ENCODE measurements at places on chromosomes 11 and 22.

DNA sequence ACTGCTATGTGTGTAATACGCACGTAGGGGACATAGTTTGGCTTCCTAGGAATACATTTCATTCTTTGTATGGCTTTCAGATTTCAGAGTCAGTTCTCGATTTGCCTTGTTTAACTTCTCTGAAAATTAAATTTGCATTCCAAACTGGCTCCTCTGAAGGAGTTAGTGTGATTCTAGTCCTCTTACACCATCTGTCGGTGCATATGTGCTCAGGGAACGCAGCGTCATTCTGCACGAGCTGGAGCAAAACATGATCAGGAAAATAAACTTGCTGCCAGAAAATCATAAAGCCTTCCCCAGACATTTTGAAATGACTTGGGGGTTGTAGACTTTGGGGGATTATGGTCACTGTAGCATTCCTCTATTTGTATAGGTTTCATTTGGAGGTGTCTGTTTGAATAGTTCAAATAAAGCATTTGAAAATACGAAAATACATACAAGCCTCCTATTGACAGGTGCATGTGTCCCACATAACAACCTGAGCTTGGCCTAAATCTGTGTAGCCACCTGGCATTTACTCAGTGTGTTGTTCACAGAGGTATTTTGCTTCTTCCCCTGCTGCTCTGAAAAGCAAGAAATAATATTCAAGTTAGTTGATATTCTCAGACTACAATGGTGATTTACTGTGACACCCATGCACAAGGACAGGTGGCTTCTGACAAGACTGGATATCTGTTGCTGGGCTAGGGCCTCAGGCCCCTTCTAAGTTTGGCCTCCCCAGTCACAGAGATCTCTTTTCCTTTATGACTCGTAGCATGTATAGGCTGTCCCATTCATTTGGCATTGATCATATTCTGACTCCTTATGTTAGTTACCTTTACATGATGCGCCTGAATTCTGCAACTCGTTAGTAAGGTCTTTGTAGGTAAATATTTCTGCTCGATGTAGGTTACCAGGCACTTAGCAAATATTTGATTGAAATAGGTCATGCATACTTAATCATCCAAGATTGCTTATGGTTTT lies 81.6 kb upstream of the SORL1-AS1 start:
- DNase-seq, result peak; percentile 75

DNA sequence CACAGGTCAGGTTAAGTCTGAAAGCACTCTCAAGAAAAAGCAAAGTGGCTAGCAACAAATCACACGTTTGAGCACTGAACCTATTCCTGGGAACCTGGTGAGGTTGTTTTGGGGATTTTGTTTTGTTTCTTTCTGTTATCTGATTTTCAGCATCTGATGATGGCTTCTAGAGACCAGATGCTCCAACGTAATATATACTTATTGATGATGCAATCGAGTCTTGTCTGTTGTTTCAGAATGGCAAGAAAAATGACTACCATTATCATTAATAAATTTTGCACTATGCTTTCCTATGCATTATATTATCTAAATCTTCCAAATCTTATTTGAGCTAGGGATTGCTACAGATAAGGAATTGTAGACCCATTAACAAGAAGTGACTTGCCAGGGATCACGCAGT lies 312.3 kb upstream of the FAT3 start:
- DNase-seq, result no peak

- peak; percentile 77 for DNase-seq
These were observed 74.4 kb downstream of the ARHGAP32 start for GRCh38 chr11:129117595-129118350.

DNA sequence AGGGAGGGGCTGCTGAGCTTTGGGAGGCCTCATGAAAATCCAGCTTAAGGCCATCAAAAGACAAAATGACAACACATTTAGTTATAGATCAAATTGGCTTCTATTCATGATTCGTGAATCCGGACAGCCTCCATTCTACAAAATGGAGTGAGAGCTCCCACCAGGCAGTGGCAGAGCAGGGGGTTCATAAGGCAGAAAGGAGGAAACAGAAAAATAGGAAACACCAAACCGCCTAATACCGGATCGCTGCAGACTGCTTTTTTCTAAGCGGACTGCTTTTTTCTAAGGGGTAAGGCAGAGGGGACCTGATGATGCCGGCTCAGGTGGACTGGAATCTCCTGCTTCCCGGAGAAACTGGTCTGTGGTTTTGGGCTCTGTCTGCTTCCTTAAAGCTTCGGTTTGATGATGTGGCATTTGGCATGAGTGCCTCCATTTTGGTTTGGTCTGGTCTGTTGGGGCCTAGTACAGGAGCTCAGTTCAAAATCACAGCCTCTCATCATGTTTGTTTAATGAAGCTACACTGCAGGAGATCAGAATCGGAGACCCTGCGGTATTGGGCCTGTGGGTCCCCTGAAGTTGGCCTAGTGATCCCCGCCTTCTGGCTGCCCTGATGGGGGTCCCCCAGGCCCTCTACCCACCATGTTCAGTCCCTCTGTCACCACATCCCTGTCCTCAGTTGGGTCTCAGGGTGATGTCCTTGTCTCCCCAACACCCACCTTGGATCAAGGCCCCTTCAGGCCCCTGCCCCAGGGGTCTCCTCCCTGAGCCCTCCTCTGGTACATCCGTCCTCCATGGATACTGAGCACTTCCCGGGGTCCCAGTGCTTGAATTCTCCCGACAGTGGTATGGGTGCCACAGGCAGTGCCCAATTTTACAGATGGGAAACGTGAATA lies 1.2 kb downstream of the ALDH3B1 start:
- DNase-seq, result peak; percentile 33

GRCh38 chr11:114061681-114062049 lies 2.2 kb downstream of the ZBTB16 start:
- no peak for DNase-seq

DNA sequence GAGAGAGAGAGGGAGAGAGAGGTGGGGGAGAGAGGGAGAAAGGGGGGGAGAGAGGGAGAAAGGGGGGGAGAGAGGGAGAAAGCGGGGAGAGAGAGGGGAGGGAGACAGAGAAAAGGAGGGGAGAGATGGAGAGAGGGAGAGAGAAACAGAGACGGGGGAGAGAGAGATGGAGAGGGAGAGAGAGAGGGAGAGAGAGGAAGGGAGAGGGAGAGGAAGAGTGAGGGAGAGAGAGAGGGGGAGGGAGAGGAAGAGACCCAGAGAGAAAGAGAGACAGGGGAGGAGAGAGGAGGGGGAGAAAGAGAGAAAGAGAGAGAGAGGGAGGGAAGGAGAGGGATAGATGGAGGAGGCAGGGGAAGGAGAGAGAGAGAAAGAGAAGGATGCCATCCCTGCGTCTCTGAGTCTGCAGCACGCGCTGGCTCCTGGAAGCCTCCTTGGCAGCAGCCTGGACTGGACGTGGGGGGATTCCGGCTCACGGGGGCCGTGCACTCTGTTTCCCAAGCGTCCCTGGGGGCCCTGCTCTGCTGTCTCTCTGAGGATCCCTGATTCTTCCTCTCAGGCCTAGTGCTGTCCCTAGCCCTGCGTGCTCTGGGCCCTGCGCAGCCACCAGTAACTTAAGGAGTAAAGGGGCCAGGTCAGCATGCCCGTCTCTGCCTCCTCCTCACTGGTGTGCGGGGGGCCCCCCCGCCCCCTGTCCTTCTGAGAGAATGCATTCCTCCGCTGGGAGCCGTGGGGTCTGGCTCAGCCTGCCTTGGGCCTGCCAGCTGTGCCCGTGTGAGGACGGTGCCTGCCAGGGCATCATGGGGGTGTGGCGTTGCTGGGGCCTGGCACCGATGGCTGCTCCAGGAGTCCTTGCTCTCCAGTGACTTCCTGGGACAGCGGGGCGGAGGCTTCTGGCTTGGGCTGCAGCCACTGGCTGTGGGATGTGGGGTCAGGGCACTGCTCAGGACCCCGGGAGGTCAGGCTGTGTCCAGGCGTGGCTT lies 429.5 kb downstream of the TBC1D22A start:
- DNase-seq, result no peak

DNA sequence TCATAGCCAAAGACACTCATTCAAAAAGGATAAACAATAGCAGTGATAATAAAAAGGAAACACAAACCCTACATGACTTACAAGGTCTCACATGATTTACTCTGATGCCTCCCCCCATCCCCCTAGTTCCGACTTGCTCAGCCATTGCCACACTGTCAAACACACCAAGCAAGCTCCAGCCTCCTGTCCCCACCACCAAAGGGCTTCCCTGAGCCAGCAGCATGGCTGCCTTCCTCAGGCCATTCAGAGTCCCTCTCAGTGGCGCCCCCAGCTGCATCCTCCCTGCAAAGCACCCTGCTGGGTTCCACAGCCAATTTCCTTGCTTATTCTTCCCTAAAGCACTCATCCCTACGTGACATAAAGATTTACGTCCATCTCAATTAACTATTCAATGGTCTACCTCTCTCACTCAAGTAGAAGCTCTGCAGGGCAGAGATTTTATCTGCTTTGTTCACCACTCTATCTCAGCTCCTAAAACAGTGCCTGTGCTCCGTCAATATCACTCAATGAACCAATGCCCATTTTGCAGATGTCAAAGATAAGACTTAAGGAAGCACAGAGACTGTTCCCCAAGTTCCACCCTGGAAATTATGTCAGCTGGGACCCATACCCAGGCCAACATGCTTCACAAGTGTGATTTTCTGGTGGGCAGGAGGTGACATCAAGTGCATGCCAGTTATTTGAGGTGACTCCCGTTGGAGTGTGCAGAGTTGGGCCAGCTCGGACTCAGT lies 106.9 kb downstream of the SYN3 start:
- DNase-seq, result no peak

- peak; percentile 91 for DNase-seq
These were observed 1.6 kb downstream of the C1QTNF6 start for GRCh38 chr22:37186228-37186996.

GRCh38 chr22:25845985-25846745 lies 104.2 kb downstream of the MYO18B start:
- DNase-seq, result no peak

DNA sequence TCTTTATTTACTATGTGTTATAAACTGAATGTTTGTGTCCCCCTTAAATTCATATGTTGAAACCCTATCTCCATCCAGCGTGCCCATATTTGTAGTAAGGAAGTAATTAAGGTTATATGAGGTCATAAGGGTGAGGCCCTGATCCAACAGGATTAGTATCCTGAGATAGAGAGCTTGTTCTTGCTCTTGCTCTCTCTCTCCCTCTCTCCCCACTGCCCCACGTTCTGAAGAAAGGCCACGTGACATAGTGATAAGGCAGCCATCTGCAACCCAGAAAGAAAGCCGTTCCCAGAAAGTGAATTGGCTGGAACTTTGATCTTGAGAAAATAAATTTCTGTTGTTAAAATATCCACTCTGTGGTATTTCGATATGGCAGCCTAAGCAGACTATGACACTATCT lies 212.5 kb downstream of the SWAP70 start:
- DNase-seq, result no peak

- DNase-seq, result no peak
These were observed 246.8 kb upstream of the KIRREL3 start for GRCh38 chr11:127247261-127247851.

DNA sequence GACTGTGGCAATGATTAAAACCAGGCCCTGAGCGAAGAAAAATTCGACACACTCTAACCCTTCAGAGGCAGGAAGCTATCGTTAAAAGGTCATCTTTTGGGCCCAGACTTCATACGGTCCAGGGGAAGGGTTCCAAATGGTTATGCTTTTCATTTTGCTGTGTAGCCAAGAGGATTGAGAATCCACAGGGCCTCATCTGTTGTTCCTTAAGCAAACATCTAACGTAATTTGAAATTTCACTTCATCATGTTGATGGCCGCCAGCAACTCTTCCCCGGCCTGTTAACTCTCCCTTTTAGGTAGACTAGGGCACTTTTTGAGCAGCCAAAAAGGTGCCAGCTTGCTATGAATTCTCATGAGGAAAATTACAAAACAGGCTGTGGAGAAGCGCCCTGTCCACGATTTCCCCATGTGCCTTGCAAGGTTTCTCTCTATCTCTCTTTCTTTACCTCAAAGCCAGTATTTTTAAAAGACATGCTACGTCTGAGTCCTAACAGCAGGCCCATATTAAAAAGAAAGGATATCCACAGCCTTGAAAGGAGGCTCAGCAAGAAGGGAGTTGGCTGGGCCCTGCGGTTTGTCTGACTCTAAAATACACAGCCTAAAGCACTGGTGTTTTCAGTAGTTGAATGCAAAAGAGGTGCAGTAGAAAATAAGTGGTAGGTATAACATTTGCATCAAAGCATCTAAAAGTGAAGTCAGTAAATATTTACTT lies 356.3 kb upstream of the NARS2 start:
- no peak for DNase-seq

DNA sequence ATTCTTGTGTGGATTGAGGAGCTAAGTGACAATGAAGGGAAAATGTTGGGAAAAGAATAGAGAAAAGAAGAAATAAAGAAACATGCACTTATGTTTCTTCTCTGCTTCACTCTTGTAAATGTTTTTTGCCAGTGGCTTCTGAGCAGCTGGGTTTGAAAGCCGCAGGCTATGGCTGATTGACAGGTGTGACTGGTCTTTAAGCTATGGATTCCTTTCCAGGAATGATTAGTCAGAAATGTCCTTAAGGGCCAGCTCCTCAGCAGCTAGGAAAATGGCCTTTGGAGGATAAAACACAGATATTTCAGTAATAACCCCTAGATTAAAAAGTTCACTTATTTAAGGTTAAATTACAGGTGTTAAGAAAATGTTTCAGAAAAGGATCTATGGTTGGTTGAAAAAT lies 6.5 kb upstream of the USP28 start:
- peak; percentile 62 for DNase-seq

DNA sequence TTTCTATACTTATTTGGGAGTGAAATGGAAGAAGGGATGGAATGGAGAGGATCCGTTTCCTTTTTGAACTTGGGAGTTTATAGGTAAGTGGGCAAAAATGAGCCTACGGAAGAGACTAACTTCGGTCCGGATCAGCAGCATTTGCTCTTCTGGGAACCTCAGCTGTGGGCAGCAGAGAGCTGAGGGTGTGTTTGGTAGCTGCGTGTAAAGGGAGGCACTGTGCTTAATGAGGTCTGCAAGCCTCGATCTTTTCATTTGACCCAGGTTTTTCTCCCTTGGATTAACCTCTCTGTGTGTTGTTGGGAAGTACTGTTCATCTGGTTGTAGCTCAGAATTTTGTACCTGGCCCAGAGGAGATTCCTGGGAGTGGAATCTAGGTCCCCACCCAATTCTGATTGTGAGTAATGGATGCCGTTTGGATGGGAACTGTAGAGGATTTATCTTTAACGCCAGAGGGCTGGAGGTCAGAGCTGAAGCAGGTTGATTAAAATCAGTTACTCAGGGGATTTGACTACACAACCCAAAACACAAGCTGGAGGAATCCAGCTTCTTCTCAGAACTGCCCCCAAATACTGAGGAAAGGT lies 201.6 kb upstream of the SORL1-AS1 start:
- DNase-seq, result no peak

GRCh38 chr11:124302347-124303125 lies 11.2 kb downstream of the OR8D1 start:
- peak; percentile 4 for DNase-seq

DNA sequence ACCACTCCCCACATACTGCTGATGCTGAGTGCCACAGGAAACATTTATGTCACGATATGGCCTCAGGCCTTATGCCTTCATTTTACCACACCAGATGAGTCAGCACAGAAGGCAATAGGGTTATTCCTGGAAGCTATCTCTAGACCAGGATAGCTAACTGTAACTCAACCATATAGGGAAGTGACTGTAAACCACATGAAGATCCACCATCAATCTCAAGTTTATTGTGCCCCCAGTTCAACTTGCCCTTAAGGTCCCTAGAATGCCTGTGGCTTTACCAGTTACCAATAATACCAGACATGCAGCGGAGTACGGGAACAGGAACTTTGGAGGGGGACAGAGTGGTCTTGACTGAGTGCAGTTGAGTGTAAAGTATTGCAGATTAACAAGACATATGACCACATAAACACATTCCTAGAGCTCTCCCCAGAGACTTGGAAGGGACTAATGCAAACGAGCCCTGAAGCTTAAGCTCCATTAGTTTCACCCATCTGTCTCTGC lies 180.9 kb downstream of the KIF18A start:
- peak; percentile 5 for DNase-seq

- peak; percentile 57 for DNase-seq
These were observed 7.6 kb upstream of the KCTD17 start for GRCh38 chr22:37043828-37044538.
